Activated CD8-positive, alpha-beta T cell treated with anti-CD3 and anti-CD28 coated beads for 36 hours (primary cell): ENCODE measurements at places on chromosomes 2 and 18.

DNA sequence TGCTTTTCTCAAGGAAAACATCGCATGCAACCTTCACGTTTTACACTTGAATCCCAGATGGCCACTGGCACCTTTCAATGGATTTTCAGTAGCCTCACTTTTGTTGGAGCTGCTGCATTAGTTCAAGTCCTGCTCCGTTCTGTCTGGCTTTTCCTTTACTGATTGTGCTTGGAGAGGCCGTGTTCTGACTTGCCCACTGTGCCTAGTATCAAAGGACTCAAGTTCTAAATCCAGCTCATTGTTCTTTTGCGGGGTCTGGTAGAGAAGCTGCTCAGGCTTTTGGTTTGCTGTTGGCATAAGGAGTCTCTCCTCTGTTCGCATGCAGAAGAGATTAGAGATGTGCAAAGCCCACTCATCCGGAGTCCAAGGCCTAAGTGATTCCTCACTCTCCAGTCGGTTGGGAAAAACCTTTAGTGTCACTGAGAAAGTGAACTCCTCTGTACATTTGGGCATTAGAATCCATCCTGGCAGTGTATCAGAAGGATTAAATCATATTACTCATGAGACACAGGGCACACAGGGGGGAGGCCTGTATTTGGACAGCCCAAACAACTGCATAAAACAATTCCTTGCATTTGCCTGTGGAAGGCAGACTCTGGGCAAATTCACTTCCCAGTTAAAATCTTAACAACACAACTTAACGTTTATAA is 69.7 kb downstream of the NCK2 start:
- no peak for DNase-seq

DNA sequence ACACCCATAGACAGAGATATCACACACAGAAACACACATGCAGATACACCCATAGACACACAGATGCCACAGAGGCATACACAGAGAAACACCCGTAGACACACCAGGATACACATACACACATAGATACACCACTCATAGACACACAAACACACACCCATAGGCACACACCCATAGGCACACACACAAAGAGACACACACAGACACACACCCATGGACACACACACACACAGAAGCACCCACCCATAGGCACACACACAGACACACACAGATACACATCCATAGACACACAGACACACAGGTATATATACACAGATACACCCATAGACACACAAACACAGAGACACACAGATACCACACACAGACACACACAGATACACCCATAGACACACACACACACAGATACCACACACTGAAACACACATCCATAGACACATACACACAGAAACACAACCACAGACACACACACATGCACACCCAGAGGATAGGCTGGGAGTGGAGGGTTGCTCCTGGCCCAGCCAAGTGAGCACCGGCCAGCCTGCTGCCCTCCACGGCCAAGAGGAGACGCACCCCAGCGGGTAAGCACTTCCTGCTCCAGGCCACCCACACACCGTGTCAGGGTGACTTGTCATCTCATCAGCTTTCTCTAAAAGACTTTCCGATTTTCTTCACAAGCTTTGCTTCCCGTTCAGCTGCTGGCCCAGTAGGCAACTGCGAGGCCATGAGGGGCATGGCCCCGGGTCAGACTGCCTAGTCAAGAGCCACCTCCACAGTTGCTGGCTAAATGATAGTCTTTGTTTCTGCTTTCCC is 14.1 kb upstream of the CNNM3 start:
- peak; percentile 59 for DNase-seq

GRCh38 chr18:5543773-5544389 is at the start of gene EPB41L3:
EPB41L3 (minus strand) TSS chr18:5543997; CDS start chr18:5489183, 54,814 bp downstream.
- no peak for DNase-seq

DNA sequence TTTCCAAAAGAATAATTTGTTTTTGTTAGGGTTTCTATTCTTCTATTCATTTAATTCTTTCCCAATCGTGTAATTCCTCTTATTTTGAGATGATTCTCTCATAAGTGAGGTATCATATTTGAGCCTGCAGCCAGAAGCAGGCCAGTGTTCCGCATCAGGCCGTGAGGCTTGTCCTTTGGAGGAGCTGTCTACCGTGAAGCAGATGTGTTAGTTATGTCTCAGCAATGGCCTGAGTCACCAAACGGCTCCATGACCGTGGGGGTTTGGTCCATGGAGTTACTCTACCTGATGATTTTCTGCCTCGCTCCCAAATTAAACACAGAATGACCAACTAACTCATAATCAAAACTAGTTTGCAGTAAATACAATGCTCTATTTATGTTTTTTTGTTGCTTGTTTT is 64.2 kb upstream of the TMEM87B start:
- no peak for DNase-seq

- DNase-seq: no peak
Measured at GRCh38 chr2:105378276-105378840, 20.5 kb downstream of the FHL2 start.

DNA sequence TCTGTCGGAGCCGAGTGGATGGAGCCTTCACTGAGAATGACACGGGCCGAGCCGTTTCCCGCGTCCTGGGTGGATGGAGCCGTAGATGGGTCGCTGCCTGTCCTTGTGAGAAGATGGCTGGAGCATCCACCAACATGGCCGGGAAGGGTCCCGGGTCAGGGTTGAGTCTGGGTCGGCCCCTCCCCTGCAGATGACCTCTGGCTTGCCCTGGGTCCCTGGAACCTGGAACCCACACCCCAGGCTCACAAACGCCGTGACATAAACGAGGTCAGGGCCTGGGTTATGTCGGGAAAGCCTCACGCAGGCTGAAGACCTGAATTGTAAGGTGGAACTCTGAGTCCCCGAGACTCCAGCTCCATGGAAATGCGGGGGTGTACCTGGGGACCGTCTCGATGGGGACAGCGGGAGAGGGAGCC is 94.9 kb downstream of the NFATC1 start:
- no peak for DNase-seq

- no peak for DNase-seq
Measured at GRCh38 chr2:62741954-62742722, 36.6 kb downstream of the EHBP1 start.

GRCh38 chr18:48460929-48461583 is 51.9 kb upstream of the ZBTB7C start:
- no peak for DNase-seq

GRCh38 chr18:53797998-53798495 is 426.4 kb downstream of the MBD2 start:
- no peak for DNase-seq

DNA sequence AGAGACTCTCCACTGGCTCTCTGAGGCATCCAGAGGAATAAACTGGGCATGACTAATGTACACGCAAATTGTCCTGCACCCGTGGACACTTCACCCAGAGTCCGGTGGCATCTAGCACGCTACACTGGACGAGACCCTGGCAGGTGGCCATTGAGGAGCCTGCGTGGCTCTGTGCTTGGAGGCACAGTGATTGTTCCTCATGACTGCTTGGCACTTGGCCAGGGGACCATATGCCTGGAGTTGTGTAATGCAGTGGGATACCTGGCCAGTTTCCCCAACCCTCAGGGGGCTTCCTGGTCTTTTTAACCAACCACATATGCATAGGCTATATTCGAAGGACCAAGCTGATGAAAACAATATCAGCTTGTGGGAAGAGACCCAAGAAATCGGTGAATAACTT is 66.6 kb downstream of the MTCL1 start:
- DNase-seq: no peak

DNA sequence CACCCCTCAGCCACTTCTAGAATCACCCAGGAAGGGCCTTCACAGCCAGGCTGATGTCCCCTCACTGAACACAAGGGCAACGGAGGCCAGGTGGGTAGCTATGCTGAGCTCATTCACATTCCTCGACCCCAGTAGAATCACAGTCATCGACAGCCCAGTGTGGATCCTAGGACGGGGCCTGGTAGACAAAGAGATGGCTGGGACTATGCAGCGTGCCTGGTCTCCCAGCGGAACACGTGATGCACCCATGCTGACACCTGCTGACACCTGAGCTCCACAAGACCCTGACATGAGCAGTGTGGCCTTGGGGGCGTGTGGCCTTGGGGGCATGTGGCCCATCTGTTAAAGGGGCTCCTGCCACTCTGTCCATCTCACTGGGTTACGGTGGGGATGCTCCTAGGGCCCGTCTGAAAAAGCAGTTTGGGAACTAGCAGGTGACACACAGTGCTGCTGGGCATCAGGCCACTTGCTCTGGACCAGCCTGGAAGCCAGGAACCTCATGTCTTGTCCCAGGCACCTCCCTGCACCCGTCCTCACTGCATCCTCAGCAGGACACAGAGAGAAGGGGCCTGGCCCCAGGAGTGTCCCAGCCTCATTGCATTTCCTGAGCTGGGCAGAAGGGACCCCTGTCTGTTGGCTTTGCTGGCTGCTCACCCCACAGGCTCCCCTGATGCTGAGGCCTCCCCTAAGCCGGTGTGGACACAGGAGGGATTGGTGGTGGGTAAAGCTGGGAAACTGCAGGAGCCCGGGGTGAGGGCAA is 9.7 kb downstream of the ECEL1 start:
- DNase-seq: no peak

GRCh38 chr18:31783059-31783458 is 22.4 kb upstream of the SLC25A52 start:
- no peak for DNase-seq

DNA sequence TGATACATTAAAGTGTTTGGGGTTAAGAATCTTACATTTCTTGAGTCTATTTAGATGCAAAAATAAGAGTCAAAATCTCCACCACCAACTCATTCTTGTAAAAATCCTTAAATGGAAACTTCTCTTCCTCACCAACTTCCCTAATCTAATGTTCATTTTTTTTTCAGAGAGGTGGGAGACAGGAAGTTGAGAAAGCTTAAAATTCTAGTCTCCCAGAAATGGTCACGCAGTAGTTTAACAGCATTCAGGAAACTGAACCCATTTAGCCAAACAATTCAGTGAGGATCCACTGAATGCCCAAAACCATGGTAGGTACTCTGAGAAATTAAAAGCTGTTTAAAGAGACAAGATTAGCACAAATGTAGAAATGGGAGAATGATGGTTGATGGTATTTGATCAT is 69.0 kb downstream of the TXNL1 start:
- no peak for DNase-seq

GRCh38 chr18:78770139-78770822 is 209.3 kb upstream of the SALL3 start:
- no peak for DNase-seq

- no peak for DNase-seq
Measured at GRCh38 chr18:48991676-48992075, 40.9 kb upstream of the SMAD7 start.

DNA sequence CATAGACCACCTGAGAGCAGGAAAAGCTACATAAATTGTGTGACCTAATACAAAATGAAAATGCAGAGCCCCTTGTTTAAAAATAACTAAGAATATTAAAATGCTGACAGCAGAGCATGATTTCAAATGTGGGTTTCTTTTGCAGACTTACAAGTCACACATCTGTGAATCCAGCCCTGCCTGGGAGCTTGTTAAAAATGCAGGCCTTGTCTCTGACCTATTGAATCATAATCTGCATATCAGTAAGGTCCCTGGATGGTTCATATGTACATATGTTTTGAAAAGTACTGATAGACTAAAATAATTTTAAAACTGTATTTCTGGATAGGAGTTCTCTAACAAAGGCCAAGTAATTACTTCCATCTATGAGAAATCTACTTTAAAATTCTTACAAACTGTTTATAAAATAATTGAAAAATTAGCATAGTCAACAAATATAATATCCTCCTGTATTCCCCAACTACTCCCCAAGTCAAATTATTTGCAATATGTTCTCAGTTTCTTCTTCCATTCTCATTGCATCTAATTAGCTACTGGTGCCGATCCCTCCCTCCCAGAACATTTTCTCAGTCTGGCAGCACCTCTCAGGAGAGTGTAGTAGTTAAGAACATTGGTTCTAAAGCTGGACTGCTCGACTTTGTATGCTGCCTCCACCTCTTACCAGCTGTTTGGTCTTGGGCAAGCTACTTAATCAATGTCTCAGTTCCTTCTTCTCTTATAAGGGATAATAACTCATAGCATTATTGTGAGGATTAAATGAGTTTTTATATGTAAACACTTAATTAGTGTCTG is 1040.4 kb upstream of the CDH2 start:
- DNase-seq: no peak

DNA sequence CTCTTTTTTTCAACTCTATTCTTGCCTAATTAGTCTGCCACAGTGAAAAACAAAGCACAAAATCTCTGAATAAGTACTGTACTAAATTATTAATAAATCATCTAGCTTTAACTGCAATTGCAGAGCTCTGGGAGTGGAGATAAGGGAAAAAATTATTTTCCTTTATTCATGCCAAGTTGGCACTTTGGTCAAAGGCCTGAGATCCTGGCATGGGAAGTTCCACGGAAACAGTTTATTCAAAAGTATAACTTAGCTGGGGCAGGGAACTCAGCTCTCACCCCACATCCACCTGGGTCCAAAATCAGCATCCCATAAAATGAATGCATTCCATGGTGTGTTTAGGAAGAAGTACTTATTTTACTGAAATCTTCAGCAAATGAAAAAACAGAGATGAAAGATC is 185.2 kb upstream of the APCDD1 start:
- DNase-seq: no peak

GRCh38 chr18:55858661-55859515 is 270.9 kb upstream of the TCF4 start:
- no peak for DNase-seq

DNA sequence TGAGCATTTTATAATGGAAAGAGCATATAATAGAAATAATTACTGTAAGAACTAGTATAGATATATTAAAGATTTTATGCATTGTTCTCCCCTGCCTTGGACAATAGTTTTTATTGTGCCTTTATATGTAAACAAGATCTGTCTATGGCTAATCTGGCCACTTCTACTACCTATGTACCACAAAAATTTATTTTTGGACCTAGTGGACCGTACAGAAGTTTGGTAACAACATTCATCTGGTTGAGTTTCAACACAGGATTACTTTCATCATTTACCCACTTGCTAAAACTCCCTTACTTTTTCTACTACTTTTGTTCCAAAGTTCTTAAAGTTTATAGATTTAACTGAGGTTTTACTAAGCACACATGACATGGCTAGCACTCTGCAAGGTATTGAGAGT is 13.2 kb upstream of the MYOM1 start:
- DNase-seq: no peak

GRCh38 chr2:68469935-68470334 is 2.5 kb downstream of the APLF start:
- no peak for DNase-seq

- peak; percentile 59 for DNase-seq
Measured at GRCh38 chr2:100178085-100178788, 35.8 kb upstream of the AFF3 start.

DNA sequence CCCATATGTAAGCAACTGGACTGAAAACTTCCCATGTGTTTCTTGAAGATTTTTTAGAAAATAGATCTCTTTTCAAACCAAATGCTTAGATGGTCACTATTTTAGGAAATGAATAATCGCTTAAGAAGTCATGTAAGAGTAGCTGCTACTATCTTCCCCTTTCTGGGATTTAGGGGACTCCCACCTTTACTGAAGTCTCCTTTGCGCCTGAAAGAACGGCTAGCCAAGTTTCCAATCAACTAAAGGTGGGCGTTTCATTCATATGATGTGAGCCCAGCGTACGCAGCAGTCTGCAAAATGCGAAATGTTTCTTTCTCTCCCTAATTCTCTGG is 1.1 kb downstream of the DIPK1C start:
- DNase-seq: no peak

- DNase-seq: no peak
Measured at GRCh38 chr2:24839729-24840128, 46.5 kb downstream of the CENPO start.

- DNase-seq: no peak
Measured at GRCh38 chr2:109609352-109610024, 4.3 kb downstream of the SEPTIN10 start.
